ENCODE measurements at places on chromosomes 6 and 20.

GRCh38 chr6:41372832-41373626 lies 37.6 kb downstream of the NCR2 start:
- no peak for DNase-seq

DNA sequence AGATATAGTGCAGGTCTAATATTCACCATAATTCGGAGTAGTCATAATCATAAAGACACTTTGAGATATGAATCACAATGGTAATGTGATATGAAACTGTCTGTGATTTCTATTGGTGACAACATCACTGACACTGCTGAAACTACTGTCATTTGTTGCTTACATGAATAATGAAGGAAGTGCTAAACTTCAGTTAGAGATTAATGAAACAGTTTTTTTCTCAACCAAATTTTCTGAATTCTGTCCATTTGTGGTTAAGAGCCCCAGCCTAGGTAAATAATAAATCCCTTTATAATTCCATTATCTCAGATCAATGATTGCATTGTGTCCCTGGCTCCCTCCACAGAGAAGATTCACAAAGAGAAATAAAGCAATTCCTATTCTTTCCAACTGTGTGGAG lies 122.6 kb downstream of the HIVEP2 start:
- no peak for DNase-seq

DNA sequence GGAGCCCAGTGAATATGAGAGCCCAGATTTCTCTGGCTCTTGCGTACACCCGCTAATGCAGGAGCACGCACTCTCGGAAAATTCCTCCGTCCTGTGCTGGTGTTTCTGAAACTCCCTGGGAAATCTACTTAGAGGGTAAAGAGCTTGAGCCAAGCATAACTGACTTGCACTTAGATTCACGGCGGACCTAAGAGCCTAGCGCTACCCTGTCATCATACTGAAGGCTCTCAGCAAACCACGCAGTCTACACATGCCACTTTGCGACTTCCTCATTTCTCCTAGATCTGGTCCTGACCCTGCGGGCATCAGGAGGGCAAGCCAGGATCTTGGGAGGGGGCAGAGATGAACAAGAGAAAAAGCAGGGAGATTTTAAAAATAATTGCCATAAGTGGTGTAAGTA lies 324.7 kb downstream of the CD83 start:
- no peak for DNase-seq

- no peak for DNase-seq
Measured at GRCh38 chr6:42968783-42969182, 8.2 kb downstream of the GNMT start.

DNA sequence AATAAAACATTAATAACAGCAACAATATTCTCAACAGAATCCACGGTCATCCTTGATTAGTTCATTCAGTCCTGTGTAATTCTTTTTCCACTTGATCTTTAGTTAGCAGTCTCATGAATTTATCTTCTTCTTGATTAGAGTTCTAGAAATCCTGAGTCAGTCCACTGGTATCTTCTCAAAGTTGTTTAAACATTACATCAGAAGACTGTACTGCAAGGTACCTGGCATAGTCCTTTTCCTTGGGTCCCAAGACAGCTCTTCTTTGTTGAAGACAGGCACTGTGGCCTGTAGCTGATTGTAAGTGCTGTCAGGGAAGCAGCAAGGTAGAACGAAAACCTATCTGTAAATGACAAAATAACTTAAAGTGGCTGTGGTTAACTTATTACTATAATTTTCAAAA lies 11.8 kb downstream of the MAP3K4 start:
- no peak for DNase-seq

GRCh38 chr6:107179004-107179403 lies 63.7 kb upstream of the BEND3 start:
- DNase-seq: no peak

- DNase-seq: no peak
Measured at GRCh38 chr6:36608788-36609563, 14.8 kb downstream of the SRSF3 start.

DNA sequence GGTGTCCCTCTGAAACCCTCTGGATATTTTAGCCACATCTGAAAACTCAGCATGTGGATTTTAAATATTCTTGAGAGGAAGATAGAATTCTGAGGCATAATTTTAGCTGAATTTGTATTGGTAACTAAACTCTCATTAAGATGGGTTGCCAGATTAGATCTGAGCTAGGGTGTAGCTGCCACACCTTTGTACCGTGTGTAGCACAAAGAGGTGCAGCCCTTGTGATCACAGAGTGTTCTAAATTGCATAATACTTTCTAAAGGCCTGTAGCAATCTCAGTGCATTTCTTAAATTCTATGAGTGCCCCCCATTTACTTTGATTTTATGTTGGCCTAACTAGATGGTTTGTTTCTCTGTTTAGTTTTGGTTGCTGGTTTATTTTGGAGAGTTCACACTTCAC lies 53.0 kb downstream of the FLRT3 start:
- no peak for DNase-seq

- DNase-seq: no peak
Measured at GRCh38 chr6:134657751-134658527, 292.0 kb downstream of the ALDH8A1 start.

- DNase-seq: no peak
Measured at GRCh38 chr6:87993356-87993755, 54.3 kb upstream of the SPACA1 start.

GRCh38 chr6:5025911-5026819 lies 22.3 kb upstream of the RPP40 start:
- no peak for DNase-seq

- DNase-seq: no peak
Measured at GRCh38 chr20:38267296-38267695, 6.8 kb upstream of the KIAA1755 start.

DNA sequence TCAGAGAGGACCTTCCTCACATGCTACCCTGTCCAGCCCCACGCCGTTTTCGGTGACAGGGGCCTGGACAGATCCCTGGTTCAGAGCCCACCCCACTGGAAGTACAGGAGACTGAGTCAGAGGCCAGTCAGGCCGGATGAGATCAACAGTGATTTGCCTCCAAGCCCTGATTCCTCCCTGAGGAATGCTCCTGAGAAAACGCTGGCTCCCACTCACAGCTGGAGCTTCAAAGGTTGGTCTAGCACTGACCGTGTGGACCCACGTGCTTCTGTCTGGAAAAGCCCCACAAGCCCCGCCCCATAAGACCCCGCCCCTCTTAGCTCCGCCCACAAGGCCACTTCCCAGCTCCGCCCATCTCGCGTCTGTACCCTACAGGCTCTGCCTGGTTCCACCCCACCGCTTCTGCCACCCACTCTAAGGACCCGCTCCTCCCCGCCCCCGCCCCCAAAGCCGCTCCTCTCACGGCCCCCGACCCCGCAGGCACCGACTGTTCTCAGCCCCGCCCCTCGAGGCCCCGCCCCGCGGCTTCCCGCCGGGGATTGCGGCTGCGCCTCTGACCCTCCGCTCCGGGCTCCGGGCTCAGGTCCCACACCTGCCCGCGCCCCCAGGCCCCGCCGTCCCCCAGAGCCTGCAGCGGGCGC lies 64.9 kb upstream of the BHLHE23 start:
- DNase-seq: peak; percentile 12

GRCh38 chr6:114376611-114377175 lies 33.9 kb upstream of the HS3ST5 start:
- DNase-seq: no peak

- DNase-seq: no peak
Measured at GRCh38 chr6:10141746-10142443, 273.0 kb downstream of the TFAP2A start.

DNA sequence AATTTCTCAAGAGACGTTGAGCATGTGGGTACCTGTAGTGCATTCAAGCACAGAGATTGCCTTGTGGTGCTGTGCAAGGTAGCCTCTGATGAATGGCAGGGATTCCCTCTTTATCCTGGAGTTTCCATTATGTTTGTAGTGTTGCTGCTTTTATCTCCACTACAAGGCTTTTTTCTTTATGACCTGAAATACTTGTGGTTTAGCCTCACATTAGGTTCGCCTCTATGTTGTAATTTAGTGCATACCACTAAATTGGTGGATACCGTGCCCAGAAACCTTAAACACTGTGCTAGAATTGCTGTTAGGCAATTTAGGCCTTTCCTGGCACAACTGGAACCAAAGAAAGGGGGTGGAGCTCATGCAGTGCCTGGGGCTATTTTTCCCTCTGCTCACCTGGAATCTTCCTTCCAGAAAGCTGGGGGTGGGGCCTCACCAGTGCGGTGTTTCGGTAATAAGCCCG lies 76.8 kb downstream of the NCOA7 start:
- DNase-seq: no peak

DNA sequence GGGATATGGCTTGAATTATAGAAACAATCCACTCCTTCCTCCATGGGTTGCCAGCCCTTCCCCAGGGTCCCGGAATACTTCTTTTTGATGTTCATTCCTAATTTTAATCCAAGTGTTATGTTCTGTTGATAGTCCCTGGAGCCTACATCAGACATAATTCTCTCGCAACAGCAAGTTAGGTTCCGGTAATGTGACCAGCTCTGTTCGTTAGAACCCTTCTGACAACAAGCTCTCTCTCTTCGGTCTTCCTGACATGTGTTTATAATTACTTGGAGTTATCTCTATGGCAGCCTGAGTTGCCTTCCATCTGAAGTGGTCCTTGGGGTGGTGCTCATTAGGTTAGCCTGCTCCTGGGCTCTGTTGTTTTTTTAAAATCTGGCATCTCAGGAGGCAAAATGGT lies 506.9 kb upstream of the JARID2 start:
- DNase-seq: no peak

- DNase-seq: no peak
Measured at GRCh38 chr6:129890701-129891100, 29.6 kb upstream of the TMEM244 start.

- DNase-seq: no peak
Measured at GRCh38 chr6:7786214-7786661, 60.3 kb downstream of the BMP6 start.

GRCh38 chr6:6946206-6947155 lies 161.3 kb upstream of the RREB1 start:
- no peak for DNase-seq

GRCh38 chr20:48897305-48898010 lies 24.1 kb upstream of the ARFGEF2 start:
- no peak for DNase-seq

- DNase-seq: peak; percentile 70
Measured at GRCh38 chr6:89792881-89793280, 26.7 kb downstream of the MDN1 start.

DNA sequence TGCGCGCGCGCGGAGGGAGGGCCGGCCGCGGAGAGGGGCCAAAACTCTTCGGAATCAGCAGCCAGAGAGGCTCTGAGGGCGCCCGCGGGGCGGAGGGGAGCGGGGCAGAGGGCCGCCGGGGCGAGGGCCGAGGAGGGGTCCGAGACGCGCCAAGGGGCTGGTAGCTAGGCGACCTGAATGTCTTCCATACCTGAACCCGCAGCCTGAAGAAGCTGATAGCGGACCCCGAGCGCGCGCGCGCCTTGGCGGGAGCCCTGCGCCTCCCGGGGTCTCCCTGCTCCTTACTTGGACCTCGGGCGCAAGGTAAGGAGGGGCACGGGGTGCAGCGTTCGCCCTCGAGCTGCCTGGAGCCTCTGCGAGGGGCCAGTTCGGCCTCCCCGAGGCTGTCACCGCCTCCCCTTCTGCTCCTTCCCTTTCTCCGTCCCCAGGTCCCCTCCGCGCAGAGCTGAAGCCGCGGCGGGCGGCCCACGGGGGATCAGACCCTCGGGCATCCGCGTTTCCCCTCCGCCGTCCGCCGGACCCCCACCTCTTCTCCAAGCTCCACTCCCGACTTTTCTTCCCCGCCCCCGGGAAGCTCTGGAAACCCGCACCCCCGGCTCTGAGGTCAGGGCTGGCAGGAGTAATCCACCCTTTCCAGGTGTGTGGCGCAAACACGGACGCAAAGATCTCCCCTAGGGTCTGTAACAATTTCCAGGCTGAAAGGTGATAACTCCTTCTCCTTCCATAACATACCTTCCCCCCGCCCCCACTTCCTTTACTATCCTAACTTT lies 13.1 kb upstream of the DEK start:
- no peak for DNase-seq

Data from hematopoietic multipotent progenitor cell treated with erythropoietin and hydrocortisone succinate and interleukin-3 and kit ligand, for 15 days (in vitro differentiated cells).